ENCODE measurements at places on chromosomes 11 and 22. TPM values are rescaled to one million over a fixed set of nuclear protein-coding genes. Genes with fewer than 3 reads are reported as not detected.
A peak's percentile ranks its signal among the peaks of the same experiment; 100 is the strongest.

DNA sequence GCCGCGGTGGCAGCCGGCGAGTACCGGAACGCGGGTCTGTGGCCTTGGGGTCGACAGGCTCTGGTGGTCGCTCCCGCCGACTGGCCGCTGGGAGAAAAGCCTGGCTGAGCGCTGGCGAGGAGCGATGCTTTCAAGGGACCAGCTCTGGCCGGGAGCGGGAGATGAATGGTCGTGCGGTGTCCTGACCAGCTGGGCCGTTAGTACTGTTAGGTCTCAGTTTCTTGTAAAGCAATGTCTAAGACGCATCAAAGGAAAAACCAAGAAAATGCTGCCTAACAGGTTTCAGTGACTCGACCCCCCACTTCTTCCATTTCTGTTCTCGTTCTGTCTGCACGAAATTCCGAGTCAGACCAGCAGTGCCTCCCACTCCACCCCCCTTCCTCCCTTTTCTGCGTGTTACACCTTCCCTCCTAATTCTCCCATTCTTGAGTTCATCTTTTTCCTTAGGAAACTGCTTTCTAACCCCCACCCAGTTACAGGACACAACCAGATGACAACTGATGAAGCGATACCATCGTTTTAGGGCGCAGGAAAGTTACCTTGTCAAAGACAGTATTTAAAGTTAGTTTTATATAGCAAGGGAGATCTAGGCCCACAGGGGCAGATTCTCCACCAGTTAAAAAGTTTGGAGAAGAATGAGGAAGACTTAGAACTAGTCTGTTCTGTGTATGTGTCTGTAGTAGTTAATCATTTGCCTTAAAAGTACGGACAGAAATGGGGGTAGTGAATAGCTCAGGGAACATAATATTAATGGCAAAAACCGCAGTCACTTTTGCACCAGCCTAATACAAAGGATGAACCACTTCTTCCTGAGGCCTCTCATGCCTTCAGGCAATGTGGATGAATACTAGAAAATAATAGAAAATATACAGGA lies 1.0 kb downstream of the CUL5 start:
- H3K27me3 ChIP-seq, result no peaks in the 10 kb centered on the region
- H3K27ac ChIP-seq, result peak overlapping the region; percentile 96
- no peaks in the 10 kb centered on the region for H3K36me3 ChIP-seq
- H3K4me3 ChIP-seq, result peak overlapping the region; percentile 98
- peaks cover 55% of the 10 kb centered on the region for H3K4me1 ChIP-seq

DNA sequence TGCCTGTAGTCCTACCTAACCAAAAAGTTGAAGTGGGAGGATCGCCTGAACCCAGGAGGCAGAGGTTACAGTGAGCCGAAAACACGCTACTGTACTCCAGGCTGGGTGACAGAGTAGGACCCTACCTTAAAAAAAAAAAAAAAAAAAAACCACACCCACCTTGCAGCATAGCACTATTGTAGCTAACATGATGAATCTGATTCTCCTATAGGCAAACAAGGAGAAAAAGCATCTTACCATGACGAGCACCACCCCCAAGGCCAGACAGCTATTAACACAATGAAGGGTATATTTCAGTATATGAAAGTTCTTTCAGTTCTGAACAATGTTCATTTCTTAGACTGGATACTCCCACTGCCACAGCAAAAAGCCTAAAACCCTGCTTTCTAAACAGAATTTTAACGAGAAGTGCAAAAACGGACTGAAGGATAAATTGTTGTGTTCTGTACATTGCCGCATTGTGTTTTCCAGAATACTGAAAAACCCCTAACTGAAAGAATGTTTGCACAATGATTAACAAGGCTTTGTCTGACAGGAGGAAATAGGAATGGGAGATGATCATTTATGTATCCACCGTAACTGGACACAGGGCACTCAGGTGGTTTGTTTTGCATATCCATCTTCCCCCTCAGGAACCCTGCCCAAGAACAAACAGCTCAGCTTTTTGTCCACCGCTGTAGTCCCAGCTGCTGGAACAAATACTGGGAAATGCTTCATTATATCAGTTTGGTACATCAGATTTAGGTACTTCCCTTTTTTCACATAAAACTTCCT lies 8.9 kb downstream of the PISD start:
- no peak overlapping the region for H3K27ac ChIP-seq
- DNase-seq, result no peak
- H3K36me3 ChIP-seq, result peaks cover 6% of the 10 kb centered on the region
- no peak overlapping the region for H3K4me3 ChIP-seq

DNA sequence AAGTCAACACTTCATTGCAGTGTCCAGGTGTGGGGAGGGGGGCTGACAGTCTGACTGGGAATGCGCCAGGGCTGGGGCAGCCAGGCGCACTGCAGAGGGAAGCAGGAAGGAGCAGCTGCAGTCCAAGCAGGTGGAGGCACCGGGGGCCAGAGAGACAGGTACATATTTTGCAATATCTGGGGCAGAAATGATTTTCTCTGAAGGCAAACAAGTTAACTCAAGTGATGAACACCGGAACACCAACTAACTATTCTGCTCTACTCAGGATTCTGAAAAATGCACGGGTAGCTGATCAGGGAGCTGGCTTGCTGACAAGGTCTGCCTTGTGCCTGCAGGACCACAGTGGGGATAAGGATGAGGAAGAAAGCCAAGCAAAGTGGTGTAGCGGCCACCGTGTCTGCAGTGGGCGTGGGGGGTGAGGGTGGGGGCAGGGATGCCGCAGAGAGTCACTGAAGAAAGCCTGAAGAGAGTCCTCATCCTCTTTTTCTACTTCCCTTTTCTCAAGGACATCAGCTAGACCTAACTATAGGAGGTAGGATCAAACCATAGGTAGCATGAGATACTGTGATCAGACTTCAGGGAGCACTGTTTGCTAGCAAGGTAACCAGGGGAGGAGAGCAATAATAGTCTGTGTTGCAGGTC lies 83.4 kb downstream of the SCN3B start:
- no peaks in the 10 kb centered on the region for H3K36me3 ChIP-seq
- H3K27me3 ChIP-seq, result no peaks in the 10 kb centered on the region
- no peak for DNase-seq
- H3K4me1 ChIP-seq, result no peaks in the 10 kb centered on the region
- H3K27ac ChIP-seq, result no peak overlapping the region

GRCh38 chr22:22914726-22915669 lies 27.4 kb downstream of the IGLL5 start:
- no peak overlapping the region for H3K27ac ChIP-seq
- no peaks in the 10 kb centered on the region for H3K36me3 ChIP-seq
- H3K4me1 ChIP-seq, result no peaks in the 10 kb centered on the region
- DNase-seq, result no peak
- no peak overlapping the region for H3K4me3 ChIP-seq

GRCh38 chr11:43879789-43880639 lies 617 bp upstream of the ALKBH3 start:
- peak overlapping the region; percentile 86 for H3K4me3 ChIP-seq
- DNase-seq, result no peak
- H3K27ac ChIP-seq, result peak overlapping the region; percentile 64
- peaks cover 17% of the 10 kb centered on the region for H3K36me3 ChIP-seq
- H3K4me1 ChIP-seq, result peaks cover 19% of the 10 kb centered on the region
- H3K27me3 ChIP-seq, result peaks cover 8% of the 10 kb centered on the region

HEPN1 gene
- total RNA-seq, result not detected

SF3A1 gene
- total RNA-seq, result 279 TPM

DNA sequence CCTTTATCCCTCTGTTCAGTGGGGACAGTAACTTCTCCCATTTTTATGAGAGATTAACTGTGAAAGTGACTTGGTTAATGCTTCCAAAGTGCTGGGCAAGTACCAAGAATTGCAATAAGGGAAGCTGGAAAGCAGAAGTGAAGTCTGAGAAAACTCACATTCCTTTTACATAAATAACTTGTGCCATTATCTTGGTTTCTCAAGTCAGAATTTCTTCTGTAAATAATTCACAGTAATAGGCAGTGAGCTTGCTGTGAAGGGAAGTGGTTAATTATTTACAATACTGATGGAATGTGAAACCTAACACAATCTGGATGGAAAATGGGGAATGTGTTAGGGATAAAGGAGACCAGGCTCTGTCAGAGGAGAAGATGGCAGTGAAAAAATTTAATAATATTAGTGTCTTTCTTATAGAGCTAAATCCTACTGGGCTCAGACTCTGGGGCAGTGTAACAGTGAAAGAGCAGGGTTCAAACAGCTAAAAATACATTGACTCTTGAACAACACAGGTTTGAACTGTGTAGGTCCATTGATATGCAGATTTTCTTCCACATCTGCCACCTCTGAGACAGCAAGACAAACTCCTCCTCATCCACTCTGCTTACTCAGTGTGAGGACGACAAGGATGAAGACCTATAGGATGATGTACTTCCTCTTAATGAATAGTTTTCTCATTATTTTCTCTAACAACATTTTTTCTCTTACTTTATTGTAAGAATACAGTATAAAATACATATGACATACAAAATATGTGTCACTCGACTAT lies 251.5 kb upstream of the ISX start:
- H3K4me3 ChIP-seq, result no peak overlapping the region
- no peaks in the 10 kb centered on the region for H3K36me3 ChIP-seq
- no peaks in the 10 kb centered on the region for H3K27me3 ChIP-seq
- H3K27ac ChIP-seq, result no peak overlapping the region
- no peak for DNase-seq

MMP7 gene
- not detected for total RNA-seq

- no peaks in the 10 kb centered on the region for H3K4me1 ChIP-seq
- H3K27me3 ChIP-seq, result no peaks in the 10 kb centered on the region
- H3K4me3 ChIP-seq, result no peak overlapping the region
- DNase-seq, result no peak
Observed at GRCh38 chr11:75856912-75857311, 41.9 kb downstream of the UVRAG start.

GRCh38 chr22:48335442-48336139 lies 1492.1 kb downstream of the BRD1 start:
- H3K27ac ChIP-seq, result no peak overlapping the region
- no peak for DNase-seq
- H3K4me1 ChIP-seq, result no peaks in the 10 kb centered on the region
- H3K36me3 ChIP-seq, result no peaks in the 10 kb centered on the region

All from CD4-positive, alpha-beta memory T cell (primary cell).